Neural progenitor cell (in vitro differentiated cells): ENCODE measurements at places on chromosomes 6 and 20. TPM values are rescaled to one million over a fixed set of nuclear protein-coding genes. Genes with fewer than 3 reads are reported as not detected.

GRCh38 chr20:4656491-4656890 is 65.2 kb upstream of the PRND start:
- DNase-seq, result no peak

DNA sequence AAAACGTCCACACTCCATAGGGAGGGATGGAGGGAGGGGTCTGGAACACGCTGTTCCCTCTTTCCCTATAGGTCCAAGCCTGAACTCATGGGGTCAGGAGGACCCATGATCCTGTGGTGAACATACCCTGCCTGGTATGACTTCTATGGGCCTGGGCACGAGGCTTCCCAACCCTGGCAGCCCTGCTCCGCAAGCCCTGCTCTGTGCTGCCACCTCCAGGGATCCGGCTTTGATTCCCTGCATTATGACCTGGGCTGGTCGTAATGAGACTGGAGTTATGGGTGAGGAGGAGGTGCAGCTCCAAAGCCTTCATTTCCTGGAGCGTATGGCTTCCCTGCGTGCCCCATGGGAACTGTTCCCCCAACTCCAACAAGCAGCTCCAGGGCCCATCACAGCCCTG is 54.9 kb downstream of the CDH22 start:
- peak; percentile 64 for DNase-seq

GRCh38 chr6:46136831-46137230 is 7.0 kb downstream of the ENPP4 start:
- no peak for DNase-seq

DNA sequence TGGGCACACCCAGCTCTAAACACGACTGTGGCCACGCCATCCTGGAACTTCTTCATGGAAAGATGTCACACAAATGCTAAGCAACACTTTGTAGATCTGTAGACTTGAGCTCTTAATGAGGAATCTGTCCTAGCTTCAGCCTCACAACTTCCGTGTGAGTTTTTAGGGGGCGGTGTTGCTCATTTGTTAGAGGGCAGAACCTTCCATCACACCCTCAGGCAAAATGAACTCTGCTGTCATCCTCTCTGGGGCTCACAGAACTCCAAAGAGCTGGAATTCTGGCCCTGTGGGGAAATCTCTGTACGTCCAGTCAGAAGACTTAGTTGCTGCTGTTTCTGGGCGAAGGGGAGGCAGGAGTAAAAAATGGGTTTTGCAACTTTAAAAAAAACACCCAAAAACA is 49.8 kb downstream of the NRN1 start:
- DNase-seq, result no peak

GRCh38 chr6:36399970-36400369 is 12.5 kb upstream of the ETV7 start:
- DNase-seq, result no peak

DNA sequence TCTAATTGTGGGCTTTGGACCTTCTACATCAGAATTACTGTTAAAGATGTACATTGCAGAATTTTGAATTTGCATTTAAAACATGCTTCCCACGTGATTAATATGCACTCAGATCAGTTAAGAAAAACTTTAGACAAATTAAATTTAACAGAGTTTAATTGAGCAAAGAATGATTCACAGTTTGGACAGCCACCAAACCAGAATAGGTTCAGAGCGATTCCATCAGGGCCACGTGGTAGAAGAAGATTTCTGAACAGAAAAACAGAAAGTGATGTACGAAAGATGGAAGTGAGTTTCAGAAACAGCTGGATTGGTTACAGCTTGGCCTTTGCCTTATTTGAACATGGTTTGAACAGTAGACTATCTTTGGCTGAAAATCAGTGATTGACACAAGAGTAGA is 704.2 kb upstream of the MAP3K7 start:
- no peak for DNase-seq

BEND6 gene
- 0.90 and 2.4 TPM in 2 replicates for total RNA-seq

SLC16A10 gene
- 4.3 and 4.8 TPM in 2 replicates for total RNA-seq

DNA sequence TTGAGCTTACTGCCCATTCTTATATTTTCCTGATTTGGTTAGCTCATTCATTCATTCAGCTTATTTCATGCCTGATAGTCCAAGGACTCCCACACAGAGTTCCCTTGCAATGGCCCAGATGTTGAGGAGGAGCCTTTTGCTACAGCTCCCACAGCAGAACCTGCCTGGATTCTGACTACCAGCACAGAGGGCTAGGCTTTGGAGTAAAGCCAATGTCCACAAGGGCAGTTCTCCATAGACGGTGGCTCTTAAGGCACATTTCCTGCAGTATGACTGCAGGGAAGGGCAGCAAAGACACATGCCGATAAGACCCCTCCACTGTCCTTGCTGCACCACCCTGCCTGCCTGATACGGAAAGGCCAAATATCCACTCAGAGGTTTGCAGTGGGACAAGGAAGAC is 112.3 kb upstream of the SYNDIG1 start:
- no peak for DNase-seq

BRPF3 gene
- 14.1 and 25.6 TPM in 2 replicates for total RNA-seq

DNA sequence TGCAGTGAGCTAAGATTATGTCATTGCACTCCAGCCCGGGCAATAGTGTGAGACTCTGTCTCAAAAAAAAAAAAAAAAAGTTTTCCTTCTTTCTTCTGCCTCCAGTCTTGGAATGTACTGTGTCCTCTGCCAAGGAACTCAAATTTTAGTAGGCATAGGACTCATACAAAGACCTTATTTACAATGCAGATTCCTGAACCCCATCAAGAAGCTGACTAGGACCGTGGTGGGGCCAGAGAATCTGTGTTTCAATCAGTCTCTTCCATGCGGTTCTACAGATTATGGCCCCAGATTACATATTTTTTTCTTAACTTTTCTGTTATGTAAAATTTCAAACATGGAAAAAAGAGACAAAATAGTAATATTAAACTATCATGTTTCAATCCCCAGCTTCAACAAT is 29.8 kb upstream of the PIM1 start:
- DNase-seq, result no peak

IDH3B gene
- 94.3 and 111 TPM in 2 replicates for total RNA-seq

GRCh38 chr6:1636971-1637871 is 27.5 kb downstream of the FOXC1 start:
- DNase-seq, result no peak

DNA sequence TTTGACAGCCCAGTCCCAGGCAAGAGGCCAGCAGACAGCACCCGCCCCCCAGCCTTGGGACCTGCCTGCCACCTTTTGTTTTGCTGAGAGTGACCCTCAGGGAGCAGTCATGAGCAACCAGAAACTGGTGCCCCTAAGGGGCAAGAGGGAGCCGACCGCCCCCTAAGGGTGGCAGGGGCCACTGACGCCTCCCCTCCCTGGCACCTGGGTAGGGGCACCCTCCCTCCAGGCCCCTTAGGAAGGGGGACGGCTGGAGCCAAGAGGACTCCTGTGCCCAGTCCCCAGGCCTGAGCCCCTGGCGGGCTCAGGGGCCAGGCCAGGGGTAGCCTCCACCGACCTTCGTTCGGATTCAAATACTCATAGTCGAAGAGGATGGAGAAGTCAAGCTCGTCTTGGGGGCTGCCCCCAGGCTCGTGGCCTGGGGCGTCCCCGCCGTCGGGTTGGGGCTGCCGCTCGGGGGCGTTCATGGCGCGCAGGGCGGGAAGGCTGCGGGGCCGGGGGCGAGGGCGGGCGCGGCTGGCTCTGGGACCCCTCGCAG is 417 bp downstream of the NFATC2 start:
- DNase-seq, result peak; percentile 57

COL11A2 gene
- total RNA-seq, result 0.49 and 0.99 TPM in 2 replicates

DNA sequence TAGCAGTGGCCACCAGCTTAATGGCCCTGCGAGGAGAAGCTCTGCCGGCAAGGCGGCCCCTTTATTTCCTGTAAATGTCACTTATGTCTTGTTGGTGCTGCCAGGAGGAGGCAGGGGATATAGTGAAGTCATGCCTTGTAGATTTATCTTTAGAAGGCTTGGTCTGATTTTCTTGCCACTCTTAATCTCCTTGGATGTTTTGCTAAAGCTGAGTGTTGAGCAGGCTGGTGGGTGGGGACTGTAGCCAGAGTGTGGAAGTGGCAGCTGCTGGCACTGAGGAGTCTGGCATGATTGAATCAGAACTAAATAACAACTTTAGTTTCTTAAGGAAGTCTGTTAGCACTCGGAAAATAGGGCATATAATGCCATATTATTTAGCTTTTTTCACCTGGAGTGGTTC is 77.9 kb downstream of the PHF20 start:
- DNase-seq, result no peak

- DNase-seq, result peak; percentile 36
Observed at GRCh38 chr6:108732091-108732870, 115.9 kb upstream of the ARMC2 start.

- no peak for DNase-seq
Observed at GRCh38 chr6:75579951-75580350, 21.7 kb upstream of the SENP6 start.

- DNase-seq, result no peak
Observed at GRCh38 chr20:19820555-19821211, 62.6 kb downstream of the RIN2 start.

GRCh38 chr20:62598761-62599194 is 43.5 kb upstream of the SLCO4A1 start:
- DNase-seq, result no peak

DNA sequence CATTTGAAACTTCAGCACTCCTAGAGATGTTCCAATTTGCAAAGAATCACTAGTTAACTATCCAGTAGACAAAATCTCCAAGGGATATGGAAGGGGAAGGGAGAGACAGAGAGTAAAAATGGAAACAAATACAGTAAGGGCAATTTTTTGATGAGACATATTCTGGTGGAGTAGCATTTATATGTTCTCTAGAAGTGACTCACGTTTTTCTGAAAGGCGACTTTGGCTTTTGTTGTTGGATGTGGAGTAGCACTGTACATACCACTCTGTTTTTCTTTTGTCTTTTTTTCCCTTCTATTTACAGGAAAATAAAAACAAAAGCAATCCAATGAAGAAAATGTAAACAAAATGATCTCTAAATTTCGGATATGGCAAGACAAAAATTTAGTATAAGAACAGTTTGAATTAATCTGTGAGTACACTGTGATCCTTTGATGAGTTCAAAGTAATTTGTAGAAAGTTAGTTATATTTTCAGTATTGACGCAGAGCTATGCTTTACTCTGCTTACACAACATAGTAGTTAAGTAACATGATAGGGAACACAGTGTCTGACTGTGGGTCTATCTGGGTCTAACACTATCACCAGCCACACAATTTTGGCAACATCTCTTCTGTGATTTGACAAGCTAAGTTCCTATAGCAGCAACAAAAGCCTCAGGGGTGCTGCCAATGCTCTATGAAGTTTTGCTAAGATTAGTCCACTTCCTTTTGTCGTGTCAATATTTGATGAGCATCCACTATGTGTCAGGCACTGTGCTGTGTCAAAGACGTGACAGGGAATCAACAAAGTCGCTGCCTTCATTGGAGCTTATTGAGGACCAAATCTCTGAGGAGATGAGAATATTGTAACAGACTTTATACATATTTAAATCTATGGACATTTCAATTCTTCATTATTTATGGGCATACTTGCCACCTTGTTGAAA is 27.3 kb upstream of the TAGAP start:
- no peak for DNase-seq

SYCP2L gene
- total RNA-seq, result 8.9 and 12.5 TPM in 2 replicates

DNA sequence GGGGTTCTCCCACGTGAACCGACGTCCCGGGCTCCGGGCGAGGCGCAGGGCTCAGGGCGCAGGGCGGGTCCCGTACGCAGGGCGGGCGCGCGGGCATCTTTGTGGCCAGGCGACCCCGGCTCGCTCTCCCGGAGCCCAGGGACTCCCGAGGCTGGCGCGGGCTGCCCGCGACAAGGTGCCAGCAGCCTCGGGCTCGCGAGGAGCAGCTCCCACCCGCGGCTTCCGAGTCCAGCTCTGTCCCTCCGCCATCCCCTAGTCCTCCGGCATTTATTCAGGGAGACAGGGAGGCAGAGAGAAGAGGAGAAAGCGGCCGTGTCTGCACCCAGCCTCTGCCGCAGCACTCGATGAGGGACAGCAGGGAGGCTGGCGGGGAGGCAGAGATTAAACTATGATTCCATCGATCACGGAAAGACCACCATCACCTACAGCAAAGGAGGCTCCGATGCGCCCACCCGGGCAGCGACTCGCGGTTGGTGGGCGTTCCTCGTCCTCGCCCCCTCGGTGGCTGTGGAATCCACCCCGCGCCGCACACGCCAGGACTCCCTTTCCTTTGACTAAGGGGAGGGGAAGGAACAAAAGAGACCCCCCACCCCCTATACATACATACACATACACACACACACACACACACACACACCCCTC is 1.1 kb downstream of the RGS17 start:
- peak; percentile 52 for DNase-seq

OR12D3 gene
- total RNA-seq, result not detected in 2 replicates

DCDC2 gene
- not detected in 2 replicates for total RNA-seq

SMOC2 gene
- total RNA-seq, result 0.74 and 0.75 TPM in 2 replicates

KHDRBS2 gene
- total RNA-seq, result 14.0 and 17.7 TPM in 2 replicates

- DNase-seq, result no peak
Observed at GRCh38 chr20:51486197-51487005, 56.1 kb downstream of the NFATC2 start.

DNA sequence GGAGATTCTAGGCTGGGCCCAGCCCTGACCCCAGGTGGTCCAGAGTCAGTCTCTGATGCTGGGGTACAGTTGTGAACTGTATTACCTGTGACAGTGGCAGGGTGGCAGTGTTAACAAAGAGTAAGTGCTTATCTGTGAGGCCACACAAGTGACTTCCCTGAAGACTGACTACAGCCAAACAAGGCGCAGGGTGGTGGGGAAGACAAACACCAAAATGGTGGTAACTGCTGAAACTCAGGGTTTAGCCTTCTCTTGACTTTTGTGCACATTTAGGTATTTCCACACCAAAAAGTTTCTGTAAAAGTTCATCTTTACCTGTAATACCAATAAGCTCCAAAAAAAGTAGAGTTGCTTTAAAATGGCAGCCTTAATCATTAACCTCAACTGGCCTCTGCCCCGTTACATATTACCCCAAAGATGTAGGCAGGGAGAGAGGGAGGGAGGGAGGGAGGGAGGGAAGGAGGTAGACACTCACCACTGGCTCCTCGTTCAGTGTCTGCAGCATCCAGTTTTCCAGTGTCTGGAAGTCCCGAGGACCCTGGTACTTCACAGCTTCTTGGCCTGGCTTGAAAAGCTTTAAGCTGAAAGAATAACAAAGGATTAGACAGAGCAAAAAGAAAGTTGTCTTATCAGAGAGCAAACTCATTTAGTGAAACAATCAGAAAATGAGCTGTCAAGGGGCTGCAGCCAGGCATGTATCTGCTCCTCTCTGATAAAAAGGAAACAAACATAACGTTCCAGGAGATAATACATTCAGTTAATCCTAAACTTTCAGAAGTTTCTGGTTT is 11.3 kb downstream of the TXNDC5 start:
- DNase-seq, result peak; percentile 60

- DNase-seq, result no peak
Observed at GRCh38 chr20:45796337-45797065, 4.7 kb downstream of the DNTTIP1 start.

DNA sequence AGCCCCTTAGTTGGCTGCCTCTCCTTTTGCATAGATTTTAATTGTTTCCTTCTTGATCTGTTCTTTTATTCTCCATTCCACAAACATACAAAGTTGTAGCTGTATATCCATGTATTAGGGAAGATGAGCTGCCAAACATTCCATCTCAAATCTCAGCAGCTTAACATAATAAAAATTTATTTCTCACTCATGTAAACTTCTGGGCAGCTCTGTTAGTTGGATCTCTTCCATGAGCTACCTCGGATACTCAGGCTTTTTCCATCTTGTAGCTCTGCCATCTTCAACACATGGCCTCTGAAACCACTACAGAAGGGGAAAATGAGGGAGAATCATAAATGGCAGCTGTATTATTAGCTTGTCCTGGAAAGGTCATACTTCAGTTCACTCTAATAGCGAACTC is 149.4 kb upstream of the BMP2 start:
- no peak for DNase-seq

THBD gene
- 0.06 and 0.15 TPM in 2 replicates for total RNA-seq

AFDN gene
- 261 and 357 TPM in 2 replicates for total RNA-seq

- no peak for DNase-seq
Observed at GRCh38 chr20:50610212-50610718, 81.1 kb downstream of the RIPOR3 start.

GRCh38 chr20:6173481-6173880 is 50.7 kb upstream of the FERMT1 start:
- DNase-seq, result no peak
